Skeletal muscle cell (primary cell): ENCODE measurements at places on chromosomes 1 and 21.

GRCh38 chr21:25420831-25421230, 186.4 kb downstream of the MRPL39 start:
- no peak for DNase-seq

DNA sequence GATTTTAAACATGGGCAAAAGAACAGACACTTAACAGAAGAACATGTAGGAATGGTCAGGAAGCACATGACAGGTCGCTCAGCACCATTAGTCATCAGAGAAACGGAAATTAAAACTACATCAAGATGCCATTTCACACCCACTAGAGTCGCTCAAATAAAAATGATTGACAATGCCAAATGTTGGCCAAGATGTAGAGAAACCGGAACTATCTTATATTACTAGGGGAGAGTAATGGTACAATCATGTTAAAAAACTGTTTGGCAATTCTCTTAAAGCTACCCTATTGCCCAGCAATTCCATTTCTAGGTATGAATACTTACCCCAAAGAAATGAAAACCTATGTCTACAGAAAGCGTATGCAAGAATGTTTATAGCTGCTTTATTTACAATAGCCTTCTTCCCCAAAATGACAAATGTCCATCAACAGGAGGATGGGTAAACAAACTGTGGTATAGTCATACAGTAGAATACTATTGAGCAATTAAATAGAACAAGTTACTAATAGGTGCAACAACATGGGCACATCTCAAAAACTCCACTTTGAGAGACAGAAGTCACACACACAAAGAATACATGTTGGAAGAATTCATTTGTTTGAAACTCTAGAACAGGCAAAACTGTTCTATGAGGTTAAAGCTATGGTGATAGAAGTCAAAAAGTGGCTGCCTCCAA, 92.8 kb downstream of the ETS2 start:
- DNase-seq = no peak

GRCh38 chr1:101317590-101317989, 80.8 kb downstream of the S1PR1 start:
- DNase-seq = no peak

DNA sequence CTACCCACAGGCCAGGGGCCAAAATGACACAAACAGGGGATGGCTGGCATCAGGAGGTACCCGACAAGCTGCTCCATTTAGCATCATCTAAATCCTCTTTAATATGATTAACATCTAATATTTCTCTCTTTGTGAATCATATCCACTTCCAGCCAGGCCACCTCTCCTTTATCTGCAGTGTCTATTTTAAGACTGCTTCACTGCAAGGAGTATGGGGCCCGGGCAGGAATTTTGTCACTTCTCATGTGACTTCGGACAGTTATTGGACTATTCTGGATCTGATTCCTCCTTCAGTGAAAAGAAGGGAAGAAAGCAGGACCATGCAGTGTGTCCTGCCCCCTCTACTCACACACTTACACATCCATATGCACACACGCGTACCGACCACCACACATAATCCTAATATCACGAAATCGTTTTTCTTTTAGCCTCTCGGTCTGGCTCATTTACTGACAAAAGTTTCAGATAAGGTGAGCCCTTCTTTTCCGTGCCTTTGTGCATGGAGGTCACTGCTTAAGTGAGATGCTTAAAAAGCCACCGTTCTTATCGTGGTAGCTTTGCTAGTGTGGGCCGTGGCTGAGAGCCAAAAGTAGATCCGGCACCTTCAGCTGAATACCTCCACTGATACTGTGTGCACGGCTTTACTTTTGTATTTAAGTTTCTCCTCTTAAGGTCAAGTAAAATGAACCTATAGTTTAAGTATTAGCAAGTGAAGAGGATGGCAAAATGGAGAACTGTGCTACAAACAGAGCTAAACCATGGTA, 26.0 kb downstream of the PROX1 start:
- DNase-seq = no peak

DNA sequence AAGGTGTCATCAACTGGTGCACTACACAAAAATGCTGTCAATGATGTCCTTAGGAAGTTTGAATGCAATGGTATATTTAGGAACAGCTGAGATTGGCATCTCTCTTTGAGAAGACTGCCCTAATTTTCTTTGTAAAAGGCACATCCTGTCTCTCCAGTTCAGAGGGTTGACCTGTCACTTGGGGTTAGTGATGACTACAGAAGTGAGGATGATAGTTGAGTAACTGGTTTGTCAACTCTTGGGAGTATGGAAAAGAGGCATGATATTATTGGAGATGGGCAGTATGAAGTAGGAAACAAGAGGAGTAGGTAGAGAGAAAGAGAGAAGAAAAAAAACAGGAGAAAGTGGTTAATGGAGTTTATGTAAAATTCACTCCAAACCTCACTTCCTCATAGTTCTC, 40.4 kb upstream of the PIGC start:
- DNase-seq = no peak

DNA sequence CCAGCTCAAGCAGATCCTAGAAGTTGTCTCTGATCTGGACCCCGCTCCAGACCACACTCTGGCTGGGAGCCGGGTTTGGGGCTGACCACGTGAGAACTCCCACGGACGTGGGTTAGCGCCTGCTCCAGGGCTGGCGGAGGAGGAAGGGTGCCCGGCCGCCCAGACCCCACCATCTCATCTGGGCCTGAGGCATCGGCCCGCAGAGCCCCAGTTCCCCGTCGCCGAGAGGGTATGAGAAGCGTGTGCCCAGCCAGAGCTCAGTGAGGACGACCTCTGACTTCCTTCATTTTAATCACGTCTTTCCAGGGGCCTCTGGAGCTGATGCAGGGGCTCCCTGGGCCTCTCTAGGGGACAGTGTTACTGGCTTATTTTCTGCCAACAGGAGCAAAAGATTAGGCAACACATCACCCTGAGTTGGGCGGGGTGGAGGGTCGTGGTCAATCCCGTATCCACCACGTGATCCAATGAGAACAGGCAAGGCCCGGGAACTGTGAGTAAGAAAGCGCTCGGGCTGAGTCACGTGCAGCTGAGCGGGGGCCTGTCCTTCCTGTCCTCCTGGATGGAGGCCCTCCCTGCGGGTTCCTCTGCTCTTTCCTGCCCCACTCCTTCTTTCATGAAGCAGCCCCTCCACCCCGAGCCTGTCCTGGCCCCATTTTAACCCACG, 81.1 kb downstream of the SIK1 start:
- peak; percentile 78 for DNase-seq
